ENCODE measurements at places on chromosomes 7 and 10.

DNA sequence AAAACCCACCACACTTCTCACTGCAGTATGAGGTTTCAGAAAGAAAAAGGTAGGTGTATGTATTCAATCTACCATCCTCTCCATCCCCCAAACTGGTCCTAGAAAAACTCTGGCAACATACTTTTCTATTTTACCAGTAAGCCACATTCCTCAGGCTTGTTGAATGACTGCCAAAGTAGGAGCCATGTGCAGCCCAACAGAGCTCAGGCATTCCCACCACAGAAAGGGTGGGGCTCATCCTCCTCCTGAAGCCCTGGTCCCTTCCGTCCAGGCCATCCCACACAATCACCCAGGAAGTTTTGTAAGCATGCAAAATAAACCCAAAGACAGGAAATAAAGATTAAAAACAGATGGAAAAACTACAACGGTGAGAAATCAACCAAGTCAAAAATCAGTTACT lies 57.2 kb downstream of the MAD1L1 start:
- DNase-seq: peak; percentile 88

DNA sequence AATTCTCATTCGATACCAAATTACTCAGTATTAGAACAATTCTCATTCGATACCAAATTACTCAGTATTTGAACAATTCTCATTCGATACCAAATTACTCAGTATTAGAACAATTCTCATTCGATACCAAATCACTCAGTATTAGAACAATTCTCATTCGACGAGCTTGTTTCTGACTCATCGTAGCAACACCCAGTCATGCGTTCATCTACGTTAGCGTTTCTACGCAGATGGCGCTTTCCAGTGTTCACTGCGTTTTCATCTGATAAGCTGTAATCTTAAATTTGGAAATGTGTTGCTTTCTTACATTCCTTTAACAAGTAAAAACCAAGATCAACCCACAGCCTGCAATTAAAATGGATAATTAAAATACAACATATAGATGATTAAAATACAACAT lies 276.3 kb downstream of the ZMYND11 start:
- DNase-seq: no peak

GRCh38 chr7:129095258-129095657 lies 40.3 kb upstream of the TNPO3 start:
- no peak for DNase-seq

- no peak for DNase-seq
Observed at GRCh38 chr10:91607646-91608403, 25.0 kb downstream of the PPP1R3C start.

DNA sequence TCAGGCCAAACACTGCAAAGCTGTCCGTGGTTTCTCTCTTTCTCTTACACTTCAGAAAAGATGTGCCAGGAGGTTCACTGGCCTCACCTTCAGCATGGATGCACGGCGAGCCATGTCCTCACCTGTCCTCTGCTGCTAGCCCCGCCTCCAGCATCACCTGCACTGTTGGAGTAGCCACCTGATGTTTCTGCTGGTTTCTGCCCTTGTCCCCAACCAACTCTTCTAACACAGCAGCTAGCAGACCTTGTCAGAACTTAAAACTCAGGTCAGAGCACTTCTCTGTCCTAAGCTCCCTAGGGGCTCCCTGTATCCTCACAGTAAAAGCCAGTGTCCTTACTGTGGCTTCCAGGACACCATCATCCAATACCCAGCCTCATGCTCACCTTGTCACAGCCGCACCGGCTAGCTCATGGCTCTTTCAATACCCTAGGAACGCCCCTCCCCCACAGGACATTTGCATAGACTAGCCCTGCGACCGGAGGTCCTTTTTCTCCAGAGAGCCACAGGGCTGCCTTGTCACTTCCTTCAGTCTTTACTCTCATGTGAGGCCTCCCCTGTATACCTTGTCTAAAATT lies 15.2 kb downstream of the PALD1 start:
- no peak for DNase-seq

GRCh38 chr10:72948762-72949161 lies 5.8 kb downstream of the PLA2G12B start:
- DNase-seq: no peak

- DNase-seq: peak; percentile 63
Observed at GRCh38 chr7:24401628-24402593, 117.9 kb downstream of the NPY start.

GRCh38 chr10:46516660-46517416 lies 39.6 kb downstream of the GPRIN2 start:
- peak; percentile 89 for DNase-seq

GRCh38 chr7:19851504-19851903 lies 78.1 kb upstream of the TMEM196 start:
- no peak for DNase-seq

DNA sequence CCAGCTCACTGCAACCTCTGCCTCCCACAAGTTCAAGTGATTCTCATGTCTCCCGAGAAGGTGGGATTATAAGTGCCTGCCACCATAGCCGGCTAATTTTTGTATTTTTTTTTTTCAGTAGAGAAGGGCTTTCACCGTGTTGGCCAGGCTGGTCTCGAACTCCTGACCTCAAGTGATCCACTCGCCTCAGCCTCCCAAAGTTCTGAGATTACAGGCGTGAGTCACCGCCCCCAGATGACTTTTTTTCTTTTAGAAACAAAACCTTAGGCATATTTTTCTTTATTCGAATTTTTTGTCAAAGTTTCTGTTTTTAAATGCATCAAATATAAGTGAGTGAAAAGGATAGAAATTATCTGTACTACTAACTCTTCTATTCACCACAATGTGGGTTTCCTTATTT lies 113.1 kb downstream of the LRRC4 start:
- no peak for DNase-seq

GRCh38 chr10:16184906-16185305 lies 251.9 kb upstream of the PTER start:
- DNase-seq: no peak

GRCh38 chr7:20220921-20221547 lies 3.9 kb upstream of the MACC1 start:
- peak; percentile 63 for DNase-seq

- DNase-seq: peak; percentile 84
Observed at GRCh38 chr7:96084881-96085553, 236.9 kb downstream of the SLC25A13 start.

GRCh38 chr10:51789118-51789517 lies 89.7 kb upstream of the CSTF2T start:
- no peak for DNase-seq

DNA sequence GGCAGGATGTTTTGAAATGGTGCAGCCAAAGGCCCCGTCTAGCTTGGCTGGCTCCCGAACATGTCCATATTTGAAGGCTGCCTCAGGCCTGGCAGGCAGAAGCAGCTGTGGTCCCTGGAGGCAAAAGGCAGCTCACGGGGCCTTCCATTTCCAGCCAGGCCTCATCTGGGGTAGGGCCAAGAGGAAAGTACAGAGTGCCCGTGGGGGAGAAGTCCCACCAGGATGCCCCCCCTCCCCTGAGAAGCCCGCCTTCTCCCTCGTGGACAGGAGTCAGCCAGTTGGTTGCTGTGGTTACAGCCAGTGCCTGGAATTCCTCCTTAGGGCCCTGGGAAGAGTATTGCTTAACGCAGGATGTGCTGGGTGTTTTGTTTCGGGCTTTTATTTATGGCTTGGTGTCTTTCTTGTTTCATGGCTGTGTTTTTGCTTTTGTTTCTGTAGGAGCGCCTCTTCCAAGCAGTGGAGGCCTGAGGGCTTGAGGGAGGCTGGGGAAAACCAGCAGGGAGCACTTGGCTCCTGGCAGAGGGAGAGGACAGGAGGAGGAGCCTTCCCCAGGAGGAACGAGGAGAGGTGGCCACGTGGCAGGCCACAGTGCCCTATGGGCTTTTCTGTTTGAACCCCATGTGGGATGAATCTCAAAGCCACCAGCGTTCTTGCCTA lies 45.4 kb downstream of the CHST3 start:
- DNase-seq: peak; percentile 75

GRCh38 chr10:5532618-5533097 lies 7.9 kb downstream of the CALML3 start:
- DNase-seq: no peak

GRCh38 chr10:122336332-122336731 lies 38.2 kb upstream of the PLEKHA1 start:
- peak; percentile 3 for DNase-seq

DNA sequence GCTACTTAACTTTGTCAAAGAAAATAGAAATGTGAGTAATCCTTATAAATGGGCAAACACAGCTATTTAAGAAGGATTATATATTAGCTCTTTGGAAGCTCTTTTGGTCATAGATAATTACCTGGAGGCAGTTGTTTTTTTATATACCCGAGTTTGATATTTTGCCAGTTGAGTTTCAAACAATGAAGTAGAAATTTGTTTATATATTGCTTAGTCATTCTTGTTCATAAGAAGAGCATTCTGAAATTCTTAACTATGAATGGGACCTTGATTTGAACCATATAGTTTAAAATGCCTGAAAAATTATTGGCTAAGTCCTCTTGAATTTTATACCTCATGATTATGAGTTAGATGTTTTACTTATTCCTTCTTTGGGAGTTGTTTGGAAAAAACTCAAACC lies 36.4 kb downstream of the MINPP1 start:
- DNase-seq: peak; percentile 19

All from kidney glomerular epithelial cell (primary cell).